ENCODE measurements at places on chromosomes 7 and 10. TPM values are rescaled to one million over a fixed set of nuclear protein-coding genes. Genes with fewer than 3 reads are reported as not detected.

DNA sequence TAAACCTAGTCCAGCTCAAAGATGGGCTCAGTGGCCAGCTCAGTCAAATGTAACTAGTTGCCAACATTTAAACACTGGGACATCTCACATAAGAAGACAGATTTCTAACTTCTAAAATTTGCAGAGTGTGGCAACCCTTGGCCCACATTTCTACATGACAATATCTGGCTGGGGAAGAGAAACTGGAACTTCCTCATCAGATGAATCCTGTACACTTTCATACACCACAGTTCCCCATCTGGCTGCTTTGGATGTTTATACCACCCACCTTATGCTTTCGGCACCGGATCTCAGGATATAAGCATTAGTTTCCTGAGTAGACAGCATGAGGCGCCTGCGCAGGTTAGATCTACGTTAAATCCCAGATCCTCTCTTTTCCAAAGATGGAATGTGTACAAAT is 199.3 kb downstream of the PRKG1 start:
- no peak for ATAC-seq

DNA sequence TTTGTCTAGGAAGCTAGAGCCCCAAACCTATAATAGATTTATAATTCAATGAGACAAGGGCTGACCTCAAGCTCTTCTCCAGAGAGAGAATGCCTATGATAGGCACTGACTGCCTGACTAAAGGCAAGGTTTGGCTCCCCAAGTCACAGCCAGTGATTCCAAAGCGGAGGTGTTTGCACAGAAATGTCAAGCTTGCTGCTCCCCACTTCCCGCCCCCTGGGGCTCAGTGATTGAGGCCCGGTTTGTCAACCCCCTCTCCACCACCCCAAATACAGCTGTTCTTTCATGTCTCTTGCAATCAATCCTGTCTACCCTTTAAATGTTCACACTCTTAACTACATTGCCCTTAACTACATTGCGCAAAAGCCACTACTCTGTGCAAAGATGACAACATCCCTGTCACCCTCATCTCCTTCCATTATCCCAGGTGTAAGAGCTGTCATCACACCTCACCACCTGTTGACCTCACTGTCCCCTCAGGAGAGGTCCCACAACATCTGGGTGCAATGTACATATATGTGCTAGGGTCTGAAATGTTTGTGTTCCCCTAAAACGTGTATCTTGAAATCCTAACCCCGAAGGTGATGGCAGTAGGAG is 58.0 kb downstream of the NUDCD3 start:
- ATAC-seq, result no peak

The ITPRID1 gene
- total RNA-seq, result 0.49 TPM

DNA sequence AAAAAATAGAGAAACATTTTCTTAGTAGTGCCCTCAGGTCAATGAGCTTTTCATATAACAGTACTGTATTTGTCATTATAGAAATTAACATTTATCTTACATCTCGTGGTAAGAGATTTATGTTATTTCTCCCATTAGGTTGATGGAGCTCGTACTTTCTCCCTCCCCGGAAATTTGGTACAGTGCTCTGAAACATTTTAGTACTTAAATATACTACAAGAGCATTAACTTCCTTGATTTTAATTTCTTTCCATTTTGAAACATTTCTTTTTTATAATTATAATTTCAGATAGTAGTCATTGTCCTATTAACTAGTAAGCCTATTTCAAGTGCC is 205.4 kb downstream of the MBL2 start:
- ATAC-seq, result no peak

Measured in gastroesophageal sphincter (tissue), 4 donors.